Activated gamma-delta T cell (primary cell): ENCODE measurements at places on chromosomes 5 and 9.

DNA sequence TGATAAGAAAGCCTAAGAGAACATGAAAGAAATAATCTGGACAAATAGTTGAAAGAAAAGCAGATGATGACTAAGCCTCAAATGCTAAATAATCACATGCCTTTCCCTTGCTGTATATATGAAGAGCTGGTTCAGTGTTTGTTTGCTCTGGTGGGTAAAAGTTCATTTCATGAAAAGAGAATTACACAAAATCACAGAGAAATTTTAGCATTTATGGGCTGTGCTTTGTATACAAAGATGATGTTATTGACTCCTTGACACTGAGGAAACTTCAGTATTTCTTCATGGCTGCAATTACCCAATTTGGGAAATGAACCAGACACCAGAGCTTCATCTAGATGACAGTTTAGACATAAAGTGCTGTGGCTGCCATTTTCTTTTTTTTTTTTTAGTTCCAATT lies 527.2 kb downstream of the NR2F1-AS1 start:
- DNase-seq: no peak

GRCh38 chr9:36818242-36818938 lies 215.7 kb downstream of the PAX5 start:
- DNase-seq: no peak

GRCh38 chr5:142107736-142108431 lies 695 bp upstream of the NDFIP1 start:
- DNase-seq: no peak

- DNase-seq: no peak
Measured at GRCh38 chr5:68459093-68459809, 243.7 kb downstream of the PIK3R1 start.

DNA sequence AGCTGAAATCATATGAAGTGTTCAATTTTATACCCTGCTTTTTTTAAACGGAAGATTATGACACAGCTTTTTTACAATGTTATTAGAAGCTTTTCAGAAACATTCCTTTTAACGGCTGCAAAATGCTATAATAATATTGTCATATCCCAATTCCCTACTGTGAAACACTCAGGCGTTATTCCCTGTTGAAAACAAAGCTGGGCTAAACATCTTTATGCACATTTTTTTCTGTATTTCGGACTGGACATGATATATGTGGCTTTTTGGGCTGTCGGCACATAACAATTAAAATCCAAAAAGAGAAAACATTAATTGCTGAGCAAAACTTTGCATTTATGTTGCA lies 12.0 kb upstream of the CTSL start:
- no peak for DNase-seq

GRCh38 chr9:92160786-92161185 lies 45.6 kb upstream of the SPTLC1 start:
- DNase-seq: no peak

DNA sequence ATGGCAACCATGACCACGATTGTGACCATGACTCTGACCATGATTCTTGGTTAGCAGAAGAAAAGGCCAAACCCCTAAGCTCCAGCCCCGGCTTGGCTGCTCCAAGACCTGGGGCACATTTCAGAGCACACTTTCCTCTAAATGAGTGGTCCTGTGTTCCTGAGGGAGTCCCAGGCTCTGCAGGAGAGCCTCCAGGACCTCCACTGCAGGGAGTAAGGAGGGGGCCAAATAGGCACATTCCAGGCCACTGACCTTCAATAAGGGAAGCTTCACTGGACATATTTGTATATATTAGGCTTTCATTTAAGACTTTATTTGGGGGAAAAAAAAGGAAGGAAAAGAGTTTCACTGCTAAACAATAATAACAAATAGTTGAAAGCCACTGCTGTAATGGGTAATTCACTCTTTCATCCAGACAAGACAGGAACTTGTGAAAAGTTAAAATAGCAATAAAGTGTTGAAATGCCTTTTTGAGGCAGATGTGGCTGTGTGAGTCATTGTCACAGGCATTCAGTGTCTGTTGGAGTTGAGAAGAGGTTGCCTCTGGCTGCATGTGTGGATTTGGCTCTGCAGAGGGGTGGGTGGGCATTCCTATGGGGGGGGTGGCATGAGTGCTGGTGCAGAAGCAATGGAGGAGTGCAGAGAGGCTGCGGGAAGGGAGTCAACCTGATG lies 63.9 kb upstream of the TGFBR1 start:
- DNase-seq: no peak

DNA sequence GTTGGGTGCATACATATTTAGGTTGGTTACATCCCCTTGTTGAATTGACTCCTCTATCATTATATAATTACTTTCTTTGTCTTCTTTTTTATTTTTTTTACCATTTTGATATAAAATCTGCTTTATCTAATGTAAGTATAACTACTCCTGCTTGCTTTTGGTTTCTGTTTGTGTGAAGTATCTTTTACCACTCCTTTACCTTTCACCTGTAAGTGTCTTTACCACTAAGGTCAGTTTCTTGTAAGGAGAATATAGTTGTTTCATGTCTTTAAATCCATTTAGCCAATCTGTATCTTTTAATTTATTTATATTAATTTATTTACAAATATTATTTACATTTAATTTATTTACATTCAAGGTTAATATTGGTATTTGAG lies 33.0 kb downstream of the INSL4 start:
- no peak for DNase-seq

DNA sequence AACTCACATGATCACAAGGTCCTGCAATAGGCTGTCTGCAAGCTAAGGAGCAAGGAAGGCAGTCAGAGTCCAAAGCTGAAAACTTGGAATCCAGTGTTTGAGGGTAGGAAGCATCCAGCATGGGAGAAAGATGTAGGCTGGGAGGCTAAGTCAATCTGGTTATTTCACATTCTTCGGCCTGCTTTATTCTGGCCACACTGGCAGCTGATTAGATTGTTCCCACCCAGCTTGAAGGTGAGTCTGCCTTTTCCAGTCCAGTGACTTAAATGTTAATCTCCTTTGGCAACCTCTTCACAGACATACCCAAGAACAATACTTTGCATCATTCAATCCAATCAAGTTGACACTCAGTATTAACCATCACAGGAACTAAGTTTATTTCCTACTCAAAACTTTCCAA lies 453.4 kb downstream of the TLE4 start:
- DNase-seq: no peak

DNA sequence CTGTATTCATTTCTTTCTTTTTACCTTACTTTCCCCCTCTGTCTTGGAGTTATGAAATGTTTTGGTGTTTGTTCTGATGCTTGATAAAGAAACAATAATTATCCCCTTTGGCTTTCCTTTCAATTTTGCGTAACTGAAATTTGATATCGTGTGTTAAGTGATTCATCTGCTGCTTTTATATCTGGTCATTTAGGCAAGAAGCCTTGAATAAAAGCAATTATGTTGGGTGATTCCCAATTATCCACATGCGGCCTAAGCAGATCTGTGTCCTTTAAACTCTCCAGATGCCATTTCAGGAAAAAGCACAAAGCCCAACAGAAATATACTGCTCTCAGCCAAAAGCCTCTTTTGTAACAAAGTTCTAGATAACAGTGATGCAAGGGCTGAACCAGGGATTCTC lies 92.8 kb downstream of the TAF11L14 start:
- no peak for DNase-seq

DNA sequence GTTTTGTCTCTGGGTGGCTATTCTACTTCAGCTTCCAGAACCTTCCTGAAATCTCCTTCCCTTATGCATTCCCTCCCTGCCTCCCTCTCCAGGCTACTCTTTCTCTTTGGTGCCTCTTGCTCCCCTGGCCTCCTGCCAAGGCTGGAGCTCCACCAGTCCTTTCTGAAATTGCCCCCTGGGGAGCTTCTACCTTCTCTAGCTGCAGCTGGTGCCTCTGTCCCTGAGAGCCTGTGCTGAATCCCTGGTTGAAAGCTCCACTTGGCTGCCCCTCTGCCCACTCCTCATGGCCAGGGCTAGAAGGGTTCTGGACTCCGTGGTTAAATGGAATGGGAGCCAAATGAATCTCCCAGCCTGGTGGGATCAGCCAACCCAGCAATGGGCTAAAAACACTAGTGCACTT lies 80.1 kb downstream of the COL15A1 start:
- no peak for DNase-seq

GRCh38 chr5:74183041-74183440 lies 457.5 kb downstream of the ENC1 start:
- DNase-seq: no peak

DNA sequence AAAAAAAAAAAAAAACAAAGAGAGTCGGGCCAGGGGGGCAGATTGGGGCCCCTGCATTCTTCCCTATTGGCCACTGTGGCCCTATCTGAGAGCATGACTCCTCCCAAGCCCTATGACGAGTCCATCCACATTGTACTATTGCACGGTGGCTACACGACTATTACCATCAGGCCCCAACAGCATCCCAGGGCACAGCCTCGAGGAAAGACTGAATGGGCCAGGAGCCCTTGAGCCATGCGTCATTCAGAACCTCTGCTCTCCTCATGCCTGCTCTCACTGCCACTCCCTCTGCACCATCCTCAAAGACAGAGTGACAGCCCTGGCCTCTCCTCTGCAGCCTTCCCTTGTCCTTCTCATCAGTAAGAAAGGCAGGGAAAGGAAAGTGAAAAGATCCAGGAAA lies 20.2 kb upstream of the ORM1 start:
- DNase-seq: no peak

GRCh38 chr9:30977965-30978364 lies 1406.5 kb upstream of the ACO1 start:
- DNase-seq: no peak

- DNase-seq: no peak
Measured at GRCh38 chr5:81779916-81780266, 29.0 kb upstream of the SSBP2 start.

- no peak for DNase-seq
Measured at GRCh38 chr5:134079748-134080581, 34.5 kb upstream of the TCF7 start.

DNA sequence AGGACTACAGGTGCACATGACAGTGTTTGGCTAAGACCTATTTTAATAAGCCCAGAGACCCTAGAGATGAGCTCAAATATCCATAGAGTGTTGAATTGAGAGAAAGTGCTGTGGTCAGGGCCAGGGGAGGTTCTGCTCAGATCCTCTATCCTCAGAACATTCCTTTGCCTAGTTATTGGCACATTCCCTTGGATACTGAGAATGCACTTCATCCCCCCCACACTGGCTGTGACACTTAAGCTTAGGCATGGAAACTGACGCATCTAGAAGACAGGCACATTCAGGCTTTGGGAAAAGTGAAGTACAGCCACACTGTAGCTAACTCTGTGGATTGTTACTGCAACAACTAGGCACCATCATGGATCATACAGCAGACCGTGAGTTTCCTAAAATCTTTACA lies 27.1 kb upstream of the RASGRF2 start:
- no peak for DNase-seq

- DNase-seq: no peak
Measured at GRCh38 chr9:75906531-75906930, 16.1 kb downstream of the PCSK5 start.

GRCh38 chr5:14229181-14229580 lies 86.0 kb downstream of the TRIO start:
- DNase-seq: no peak

- DNase-seq: no peak
Measured at GRCh38 chr9:16309469-16310271, 560.8 kb downstream of the BNC2 start.

GRCh38 chr5:53434541-53434940 lies 45.9 kb upstream of the FST start:
- no peak for DNase-seq

DNA sequence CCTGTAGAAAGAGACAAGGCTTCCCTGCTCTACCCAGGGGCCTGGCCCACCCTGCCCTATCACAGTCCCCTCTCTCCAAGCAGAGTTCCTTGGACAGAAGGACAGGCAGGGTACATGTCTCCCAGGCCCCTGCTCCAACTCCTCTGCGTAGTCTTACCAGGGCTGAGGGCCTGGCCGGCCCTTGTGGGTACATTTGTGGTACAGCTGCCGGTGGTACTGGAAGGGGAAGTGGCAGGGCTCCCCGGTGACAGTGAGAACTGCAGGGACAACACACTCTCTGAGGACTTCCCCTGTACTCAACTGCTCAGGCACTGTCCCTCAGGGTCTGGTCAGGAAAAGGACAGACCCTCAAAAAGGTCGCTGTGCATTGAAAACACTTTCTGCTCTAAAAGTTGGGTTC lies 3.6 kb downstream of the F12 start:
- no peak for DNase-seq

- no peak for DNase-seq
Measured at GRCh38 chr5:142689081-142689480, 3.2 kb upstream of the FGF1 start.

DNA sequence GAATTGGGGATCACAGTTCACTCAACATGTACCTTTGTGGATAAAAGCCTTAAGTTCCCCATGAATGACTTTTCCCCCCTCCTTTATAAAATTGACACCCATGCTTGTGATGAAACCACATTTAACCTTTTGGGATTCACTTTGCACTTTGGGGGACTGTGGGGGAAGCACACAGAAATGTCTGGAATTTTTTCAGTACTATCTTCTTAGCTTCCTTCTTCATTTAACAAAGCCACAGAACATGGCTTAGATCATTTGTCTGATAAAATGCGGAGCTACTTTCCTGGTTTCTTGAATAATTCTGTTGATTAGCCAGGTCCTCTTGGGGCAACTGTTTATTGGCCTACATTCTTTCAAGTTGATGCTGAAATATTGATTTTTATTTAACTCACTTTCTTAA lies 29.9 kb downstream of the TNFSF15 start:
- no peak for DNase-seq

GRCh38 chr5:140402258-140403074 lies 833 bp downstream of the ANKHD1 start:
- peak; percentile 32 for DNase-seq

DNA sequence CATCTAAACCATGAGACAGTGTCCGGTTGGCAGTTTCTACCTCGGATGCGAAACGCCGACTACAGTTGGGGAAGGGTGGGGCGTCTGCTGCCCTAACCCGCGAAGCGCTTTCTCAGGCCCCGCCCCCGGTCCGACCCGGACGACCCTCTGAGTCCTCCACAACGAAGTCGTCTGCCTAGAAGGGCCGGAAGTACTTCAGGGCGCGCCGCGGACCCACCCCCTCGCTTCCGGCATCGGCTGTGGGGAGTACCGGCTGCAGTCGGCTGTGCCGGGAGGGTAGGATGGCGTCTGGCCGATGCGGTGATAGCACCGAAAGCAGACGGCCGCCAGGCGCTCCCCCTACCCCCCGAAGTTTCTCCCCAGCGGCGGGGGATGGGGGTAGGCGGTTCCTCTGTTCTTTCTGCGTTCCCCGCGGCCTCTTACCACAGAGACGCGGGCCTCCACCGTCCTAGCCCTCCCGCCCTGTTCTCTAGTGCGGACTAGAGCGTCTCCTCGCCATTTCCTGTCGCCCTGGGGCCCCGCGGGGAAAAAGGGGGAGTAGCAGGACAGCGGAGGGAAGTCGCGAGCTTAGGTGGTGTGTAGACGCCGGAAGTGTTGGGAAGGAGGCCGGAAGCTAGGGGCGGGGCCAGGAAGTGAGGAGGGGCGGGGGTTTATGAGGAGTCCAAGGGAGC lies at the start of gene TRIM41:
TRIM41 (plus strand) TSS at position 224 of the 671 bp plus-strand sequence. CDS start 719 bp downstream, outside the sequence.
- no peak for DNase-seq
